ENCODE measurements at places on chromosomes 6 and 20.

GRCh38 chr6:159982731-159983506, 14.0 kb downstream of the IGF2R start:
- no peak for DNase-seq

- no peak for DNase-seq
These were observed 49.1 kb upstream of the PRDM1 start for GRCh38 chr6:106037060-106037459.

DNA sequence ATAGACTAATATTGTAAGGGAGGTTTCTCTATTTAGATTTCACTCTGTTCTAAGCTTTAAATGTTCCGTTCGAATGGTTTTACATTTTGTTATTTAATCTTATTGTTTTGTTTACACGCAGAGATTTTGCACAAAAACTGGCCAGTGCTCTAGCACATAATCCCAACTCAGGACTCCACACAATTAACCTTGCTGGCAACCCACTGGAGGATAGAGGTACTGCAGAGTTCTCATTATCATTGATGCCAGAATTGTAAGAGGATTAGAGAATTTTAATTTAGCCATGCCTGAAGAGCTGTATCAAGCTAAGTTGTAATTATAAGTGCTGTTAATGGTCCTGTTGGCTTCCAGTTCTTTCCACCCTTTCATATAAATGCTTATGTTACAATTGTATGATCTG, 179.7 kb upstream of the SCGN start:
- no peak for DNase-seq

DNA sequence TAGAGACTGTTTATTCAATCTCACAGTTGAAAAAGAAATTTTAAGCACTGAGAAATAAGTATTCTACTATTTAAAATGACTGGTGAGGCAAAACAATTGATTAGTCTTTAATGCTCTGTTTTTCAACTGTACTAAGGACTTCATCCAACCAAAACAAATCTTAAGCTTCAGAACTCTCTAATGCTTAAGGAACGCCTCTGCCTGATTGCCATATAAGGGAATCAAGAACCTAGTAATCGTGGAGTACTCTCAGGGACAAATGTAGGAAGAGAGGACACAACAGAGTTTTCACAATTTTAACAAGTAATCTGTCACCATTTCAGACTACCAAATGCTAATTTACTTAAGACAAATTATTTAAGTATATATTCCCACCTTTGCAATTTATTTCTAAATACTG, 16.1 kb downstream of the FBXO30 start:
- no peak for DNase-seq

GRCh38 chr6:74689601-74690000, 516.3 kb downstream of the COL12A1 start:
- DNase-seq: no peak

GRCh38 chr6:140225701-140226436, 851.4 kb upstream of the CITED2 start:
- DNase-seq: no peak

GRCh38 chr6:73302339-73302738, 39.3 kb upstream of the KHDC1 start:
- DNase-seq: no peak

DNA sequence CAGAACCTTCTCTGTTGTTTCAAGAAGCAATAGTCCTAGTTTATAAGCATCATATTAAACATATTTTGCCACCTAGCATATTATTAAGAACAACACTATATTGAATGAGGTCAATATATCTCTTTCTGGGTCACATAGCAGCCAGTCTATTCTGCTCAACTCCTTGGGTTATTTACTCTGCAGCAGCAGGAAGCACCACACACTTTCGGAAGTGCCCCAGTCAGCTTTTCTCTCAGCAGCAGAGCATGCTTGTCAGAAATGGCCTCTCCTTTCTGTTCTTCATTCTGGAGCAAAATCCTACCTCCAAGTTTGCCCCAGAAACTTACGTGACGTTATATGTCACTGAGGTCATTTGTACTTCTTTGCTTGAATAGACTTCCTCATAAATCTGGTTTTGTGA, 22.7 kb downstream of the CFAP206 start:
- no peak for DNase-seq

DNA sequence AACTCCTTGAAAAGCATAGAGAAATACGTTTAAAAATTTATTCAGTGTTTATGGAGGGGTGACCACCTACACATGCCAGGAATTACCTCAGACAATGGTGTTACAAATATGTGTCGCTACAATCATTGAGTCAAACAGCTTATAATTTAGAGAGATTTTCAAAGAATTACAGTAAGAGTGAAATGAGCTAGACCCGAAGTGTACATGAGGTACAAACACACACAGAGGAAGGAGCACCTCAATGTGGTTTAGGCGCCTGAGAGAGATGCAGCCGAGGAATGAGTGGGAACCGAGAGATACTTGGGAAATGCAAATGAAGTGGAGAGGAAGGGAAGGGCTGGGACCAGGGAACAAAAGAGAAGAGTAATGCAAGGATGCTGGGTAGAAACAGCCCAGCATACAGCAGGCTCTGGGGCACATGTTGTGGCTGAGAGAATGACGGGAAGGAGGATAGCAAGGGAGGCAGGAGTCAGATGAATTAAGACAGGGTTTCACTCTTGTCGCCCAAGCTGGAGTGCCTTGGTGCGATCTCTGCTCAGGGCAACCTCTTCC, 15.5 kb downstream of the EEF1E1 start:
- DNase-seq: no peak

GRCh38 chr6:100554228-100554627, 89.5 kb upstream of the SIM1 start:
- no peak for DNase-seq

DNA sequence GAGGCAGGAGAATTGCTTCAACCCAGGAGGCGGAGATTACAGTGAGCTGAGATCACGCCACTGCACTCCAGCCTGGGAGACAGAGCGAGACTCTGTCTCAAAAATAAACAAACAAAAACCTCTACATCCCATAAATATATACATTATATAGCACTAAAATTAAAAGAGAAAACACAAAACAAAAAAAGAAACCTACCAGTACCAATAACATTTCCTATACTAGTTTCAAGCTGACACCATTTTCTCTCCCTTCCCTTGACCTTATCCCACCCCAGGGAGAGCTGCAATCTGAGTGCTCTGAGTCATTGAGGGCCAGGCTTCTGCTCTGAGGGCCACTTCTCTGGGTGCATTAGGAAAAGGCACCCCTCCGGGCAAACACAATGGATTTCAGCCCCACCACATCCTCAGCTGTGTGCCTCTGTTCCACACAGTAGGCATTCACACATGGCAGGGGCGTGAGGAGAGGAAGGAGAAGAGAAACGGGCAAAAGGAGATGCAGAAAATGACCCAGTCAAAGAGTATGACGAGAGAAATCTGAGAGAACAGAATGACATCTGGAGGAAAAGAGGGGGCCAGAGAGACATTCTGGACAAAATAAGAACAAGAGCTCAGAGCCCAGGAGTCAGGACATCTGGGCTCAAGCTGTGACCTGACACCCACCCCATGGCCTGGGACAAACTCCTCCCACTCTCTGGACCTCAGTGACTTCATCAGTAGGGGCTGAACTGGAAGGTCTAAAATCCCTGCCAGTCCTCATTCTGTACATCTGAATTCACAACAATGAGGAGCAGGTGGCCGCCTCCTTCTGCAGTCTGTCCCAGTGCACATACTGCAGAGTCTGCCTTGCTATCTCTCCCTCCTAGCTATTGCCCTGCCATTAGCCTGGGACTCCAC, 18.2 kb downstream of the TRIM26 start:
- no peak for DNase-seq

DNA sequence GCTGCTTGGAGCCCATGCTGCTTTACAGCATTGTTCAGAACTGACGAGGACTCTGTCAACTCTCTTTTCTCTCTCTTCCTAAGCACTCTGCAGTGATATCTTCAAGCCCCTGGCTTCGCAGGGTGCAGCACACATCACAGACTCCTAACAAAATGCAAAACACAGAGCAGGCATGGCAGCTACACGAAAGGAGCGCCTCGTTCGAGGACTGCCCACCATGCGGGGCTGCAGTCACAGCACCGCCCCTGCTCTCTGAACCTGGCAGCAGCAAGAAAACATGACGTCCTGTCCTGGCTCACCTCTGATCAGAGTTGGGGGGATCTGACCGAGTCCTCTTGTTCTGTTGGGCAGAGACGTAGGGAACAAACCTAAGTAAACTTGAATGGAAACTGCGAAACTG, 281.7 kb downstream of the CDH26 start:
- no peak for DNase-seq

- no peak for DNase-seq
These were observed 223.4 kb upstream of the TAB2 start for GRCh38 chr6:149094156-149094555.

- DNase-seq: no peak
These were observed 19.7 kb downstream of the SPDEF start for GRCh38 chr6:34536251-34536958.

Measured in GM18507 (cell line).